ENCODE measurements at places on chromosomes 1 and 21.

- no peak overlapping the region for H3K27ac ChIP-seq
- no peak overlapping the region for H3K4me3 ChIP-seq
- no peaks in the 10 kb centered on the region for H3K27me3 ChIP-seq
- no peaks in the 10 kb centered on the region for H3K36me3 ChIP-seq
These were observed 125.2 kb downstream of the TYW3 start for GRCh38 chr1:74858136-74858535.

DNA sequence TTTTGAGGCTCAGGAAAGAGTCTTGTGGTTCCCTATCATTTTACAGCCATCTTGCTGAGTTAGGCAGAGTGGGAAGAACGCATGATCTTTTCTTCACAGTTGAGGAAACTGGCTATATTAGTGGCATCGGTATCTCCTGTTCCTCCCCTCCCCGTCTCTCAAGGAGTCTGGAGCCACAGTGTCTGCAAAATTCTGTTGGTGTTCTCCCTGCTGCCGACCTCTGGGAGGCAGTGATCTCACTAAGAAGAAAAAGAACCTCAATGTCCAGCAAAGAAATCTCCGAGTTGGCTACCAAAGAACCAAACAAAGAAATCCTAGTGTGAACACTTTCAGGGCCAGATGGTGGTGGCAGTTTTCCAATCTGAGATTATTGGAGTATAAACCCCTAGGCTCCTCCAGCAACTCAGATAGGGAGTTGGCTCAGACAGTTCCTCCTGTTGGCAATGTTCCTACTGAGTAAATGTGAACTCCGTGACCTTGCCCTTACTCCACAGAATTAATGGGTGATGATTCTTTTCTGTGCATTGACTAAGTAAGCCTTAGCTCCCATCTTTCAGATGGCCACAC, 41.2 kb downstream of the PRAMEF20 start:
- no peak for DNase-seq
- no peaks in the 10 kb centered on the region for H3K4me1 ChIP-seq
- no peak overlapping the region for H3K27ac ChIP-seq
- no peak overlapping the region for H3K4me3 ChIP-seq
- no peaks in the 10 kb centered on the region for H3K36me3 ChIP-seq

DNA sequence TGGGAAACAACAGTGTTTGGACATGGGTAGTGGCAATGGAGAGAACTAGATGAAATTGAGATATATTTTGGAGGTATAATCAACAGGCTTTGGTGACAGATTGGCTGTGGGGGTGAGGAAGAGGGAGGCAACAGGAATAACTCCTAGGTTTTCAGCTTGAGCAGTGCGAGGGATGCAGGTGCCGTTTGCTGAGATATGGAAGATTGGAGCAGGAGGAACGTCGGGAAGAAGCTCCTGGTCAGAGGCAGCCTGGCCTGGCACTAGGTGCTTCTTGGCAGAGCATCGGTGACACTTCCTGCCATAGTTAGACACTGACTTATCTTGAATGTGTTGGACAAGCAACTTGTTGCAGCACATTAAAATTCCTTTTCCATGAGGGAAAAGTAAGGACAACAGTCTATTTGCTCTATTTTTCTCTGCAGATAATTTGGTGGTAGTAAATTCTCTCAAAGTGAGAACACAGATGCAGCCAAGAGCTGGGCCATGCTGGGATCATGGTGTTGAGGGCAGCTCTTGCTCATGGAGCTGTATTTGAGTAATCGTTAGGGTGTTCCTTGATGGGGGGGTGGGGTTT, 21.5 kb upstream of the MYSM1 start:
- H3K27me3 ChIP-seq: no peaks in the 10 kb centered on the region
- DNase-seq: no peak
- no peaks in the 10 kb centered on the region for H3K36me3 ChIP-seq
- H3K4me1 ChIP-seq: no peaks in the 10 kb centered on the region
- no peak overlapping the region for H3K4me3 ChIP-seq
- no peak overlapping the region for H3K27ac ChIP-seq

- peaks cover 8% of the 10 kb centered on the region for H3K4me1 ChIP-seq
- no peaks in the 10 kb centered on the region for H3K27me3 ChIP-seq
- no peak overlapping the region for H3K4me3 ChIP-seq
- no peaks in the 10 kb centered on the region for H3K36me3 ChIP-seq
- DNase-seq: no peak
These were observed 11.9 kb downstream of the RAP1A start for GRCh38 chr1:111631502-111631901.

DNA sequence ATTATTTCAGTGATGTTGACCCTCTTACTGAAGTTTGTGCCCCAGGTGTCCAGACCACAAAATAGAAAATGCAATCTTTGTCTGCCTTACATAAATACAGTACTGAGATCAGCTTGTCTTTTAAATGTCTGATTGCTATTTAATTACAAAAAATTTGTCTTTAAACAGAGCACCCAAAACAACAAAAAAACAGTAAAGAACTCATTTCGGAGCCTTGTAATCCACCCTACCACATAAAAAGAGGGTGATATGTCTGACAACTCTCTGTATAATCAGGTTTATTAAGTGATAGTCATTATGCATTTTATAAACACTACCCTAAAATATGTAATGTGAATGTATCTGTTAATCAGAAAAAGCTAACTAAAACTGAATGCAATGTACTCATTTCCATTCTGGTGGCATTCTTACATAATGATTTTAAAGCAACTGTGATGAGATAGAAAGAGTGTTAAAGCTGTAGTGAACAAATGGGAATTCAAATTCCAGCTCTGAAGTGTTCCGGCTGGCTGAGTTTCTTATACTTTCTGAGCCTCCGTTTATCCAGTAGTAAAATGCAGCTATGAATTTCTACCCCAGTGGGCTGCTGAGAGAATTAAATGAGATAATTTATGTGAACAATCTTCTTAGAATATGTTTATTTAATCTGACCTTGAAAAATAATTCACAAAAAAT, 486.6 kb downstream of the USP25 start:
- no peak for DNase-seq
- H3K4me3 ChIP-seq: no peak overlapping the region
- H3K4me1 ChIP-seq: no peaks in the 10 kb centered on the region

DNA sequence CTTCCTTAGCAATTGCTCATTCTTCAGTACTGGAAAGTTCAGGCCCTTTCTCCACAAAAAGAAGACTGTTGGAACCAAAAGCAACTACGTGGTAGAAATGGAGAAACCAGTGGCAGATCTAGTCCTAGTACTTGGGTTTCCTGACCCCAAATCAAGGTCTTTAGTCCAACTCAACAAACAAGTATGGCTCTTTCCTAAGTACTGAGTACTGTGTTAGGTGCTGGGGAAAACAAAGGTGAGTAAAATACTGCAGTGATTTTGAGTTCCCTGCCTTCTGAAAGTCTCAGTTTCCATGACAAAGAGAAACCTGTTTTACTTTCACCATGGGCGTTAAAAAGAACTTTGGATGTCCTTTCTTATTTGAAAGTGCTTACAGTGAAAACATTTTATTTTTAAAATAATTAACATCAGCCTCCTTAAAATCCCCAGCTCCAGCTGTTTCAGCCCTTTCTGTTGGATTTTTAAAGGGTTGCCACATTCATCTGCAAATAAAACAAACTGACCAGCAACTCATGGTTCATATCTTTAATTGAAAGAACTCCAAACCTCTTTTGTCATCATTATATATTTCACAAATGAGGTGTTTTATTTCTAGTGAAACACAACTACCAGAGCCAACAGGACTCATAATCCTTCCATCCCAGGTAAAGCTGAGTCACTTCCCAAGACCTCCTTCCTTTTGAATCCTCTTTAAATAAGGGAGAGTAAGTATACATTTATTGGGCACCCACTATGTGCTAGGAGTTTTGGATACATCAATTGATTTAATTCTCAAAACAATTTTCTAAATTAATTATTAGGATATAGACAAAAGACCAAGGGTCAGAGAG, 35.4 kb downstream of the PLPP3 start:
- H3K4me3 ChIP-seq: no peak overlapping the region
- H3K27me3 ChIP-seq: no peaks in the 10 kb centered on the region
- no peak for DNase-seq
- no peaks in the 10 kb centered on the region for H3K4me1 ChIP-seq
- H3K27ac ChIP-seq: no peak overlapping the region
- H3K36me3 ChIP-seq: no peaks in the 10 kb centered on the region

GRCh38 chr1:162982364-162982763, 86.8 kb upstream of the RGS4 start:
- no peak for DNase-seq
- no peak overlapping the region for H3K4me3 ChIP-seq
- H3K36me3 ChIP-seq: no peaks in the 10 kb centered on the region
- H3K4me1 ChIP-seq: no peaks in the 10 kb centered on the region
- H3K27ac ChIP-seq: no peak overlapping the region

GRCh38 chr1:246280551-246280950, 226.5 kb downstream of the SMYD3 start:
- H3K27me3 ChIP-seq: no peaks in the 10 kb centered on the region
- H3K4me1 ChIP-seq: no peaks in the 10 kb centered on the region
- no peak overlapping the region for H3K4me3 ChIP-seq
- H3K36me3 ChIP-seq: no peaks in the 10 kb centered on the region
- H3K27ac ChIP-seq: no peak overlapping the region

DNA sequence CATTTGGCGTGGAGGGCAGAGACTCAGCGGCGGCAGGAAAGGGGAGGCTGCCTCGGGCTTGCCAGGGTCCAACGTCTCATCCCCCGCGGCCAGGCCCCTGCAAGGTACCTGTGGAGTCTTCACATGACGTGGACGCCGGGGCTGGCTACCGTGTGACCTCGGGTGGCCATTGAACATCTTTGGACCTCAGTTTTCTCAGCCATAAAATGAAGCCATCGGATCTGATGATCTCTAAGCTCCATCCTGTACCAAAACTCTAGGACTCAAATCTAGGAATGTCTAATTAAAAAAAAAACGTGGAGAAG, 141.8 kb upstream of the KCNE2 start:
- H3K27ac ChIP-seq: no peak overlapping the region
- H3K4me3 ChIP-seq: no peak overlapping the region
- H3K4me1 ChIP-seq: peaks cover 1% of the 10 kb centered on the region
- DNase-seq: no peak
- no peaks in the 10 kb centered on the region for H3K36me3 ChIP-seq

DNA sequence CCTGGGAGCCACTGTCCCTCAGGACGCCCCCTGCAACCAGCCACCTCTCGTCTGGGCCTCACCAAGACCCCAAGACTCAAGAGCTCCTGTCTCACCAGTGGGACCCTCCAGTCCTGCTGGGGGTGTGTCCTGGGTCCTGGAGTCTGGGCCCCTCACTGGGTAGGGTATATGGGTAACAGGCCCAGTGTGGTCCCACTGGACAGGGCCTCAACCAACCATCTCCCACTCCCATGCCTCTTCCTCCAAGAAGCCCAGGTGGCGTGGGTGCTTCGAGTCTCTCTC, 725 bp upstream of the VWA1 start:
- no peaks in the 10 kb centered on the region for H3K36me3 ChIP-seq
- no peaks in the 10 kb centered on the region for H3K4me1 ChIP-seq

GRCh38 chr21:43849532-43850299, 15.3 kb upstream of the AGPAT3 start:
- H3K27ac ChIP-seq: no peak overlapping the region
- H3K36me3 ChIP-seq: no peaks in the 10 kb centered on the region
- no peaks in the 10 kb centered on the region for H3K27me3 ChIP-seq
- DNase-seq: no peak
- H3K4me3 ChIP-seq: no peak overlapping the region
- no peaks in the 10 kb centered on the region for H3K4me1 ChIP-seq

GRCh38 chr1:42889264-42889663, 42.9 kb downstream of the ZNF691 start:
- no peaks in the 10 kb centered on the region for H3K27me3 ChIP-seq
- H3K36me3 ChIP-seq: no peaks in the 10 kb centered on the region
- no peak overlapping the region for H3K27ac ChIP-seq

- H3K27me3 ChIP-seq: no peaks in the 10 kb centered on the region
- DNase-seq: no peak
- no peaks in the 10 kb centered on the region for H3K36me3 ChIP-seq
These were observed 51.4 kb upstream of the RGS1 start for GRCh38 chr1:192524223-192524622.

DNA sequence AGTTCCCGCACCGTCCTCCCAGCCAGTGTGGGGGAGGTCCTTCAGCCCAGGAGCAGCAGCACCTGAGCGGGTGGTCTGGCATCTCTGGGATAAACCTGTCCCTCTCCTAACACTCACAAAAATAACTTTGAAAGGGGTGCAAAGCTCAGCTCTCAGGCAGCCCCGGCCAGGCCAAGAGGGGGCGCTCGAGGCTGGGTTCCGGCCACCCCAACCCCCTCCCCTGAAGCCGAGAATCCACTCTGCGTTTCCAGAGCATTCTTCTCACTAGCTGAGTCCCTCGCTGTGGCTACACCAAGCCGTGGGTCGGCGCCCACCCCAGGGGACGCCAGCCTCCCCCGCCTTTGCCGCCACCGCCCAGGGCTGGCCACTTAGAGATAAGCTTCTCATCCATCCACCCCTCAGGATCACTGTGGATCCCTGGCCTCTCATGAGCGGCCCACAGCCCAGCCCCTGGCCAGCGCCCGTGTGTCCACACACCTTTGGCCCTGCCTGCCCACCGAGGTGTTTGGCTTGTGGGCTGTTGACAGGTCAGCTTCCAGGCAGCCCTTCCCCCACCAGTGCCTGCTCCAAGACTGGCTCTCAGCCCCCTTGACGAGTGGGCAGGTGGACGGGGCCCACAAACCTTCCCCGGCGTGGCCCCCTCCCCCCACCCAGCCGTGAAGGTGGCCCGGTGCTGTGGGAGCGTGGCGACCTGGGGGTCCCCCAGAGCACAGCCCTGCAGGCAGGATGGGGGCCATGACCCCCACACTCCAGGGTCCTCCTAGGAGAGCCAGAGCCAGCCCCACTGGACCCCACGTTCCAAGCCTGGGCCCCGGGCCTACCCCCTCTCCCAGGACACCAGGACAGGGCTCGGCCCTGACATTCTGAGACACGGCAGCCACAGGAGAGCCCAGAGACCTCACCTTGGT, 1.9 kb downstream of the FTCD start:
- no peak overlapping the region for H3K4me3 ChIP-seq
- no peak overlapping the region for H3K27ac ChIP-seq
- no peaks in the 10 kb centered on the region for H3K4me1 ChIP-seq
- no peaks in the 10 kb centered on the region for H3K36me3 ChIP-seq
- DNase-seq: peak; percentile 62

DNA sequence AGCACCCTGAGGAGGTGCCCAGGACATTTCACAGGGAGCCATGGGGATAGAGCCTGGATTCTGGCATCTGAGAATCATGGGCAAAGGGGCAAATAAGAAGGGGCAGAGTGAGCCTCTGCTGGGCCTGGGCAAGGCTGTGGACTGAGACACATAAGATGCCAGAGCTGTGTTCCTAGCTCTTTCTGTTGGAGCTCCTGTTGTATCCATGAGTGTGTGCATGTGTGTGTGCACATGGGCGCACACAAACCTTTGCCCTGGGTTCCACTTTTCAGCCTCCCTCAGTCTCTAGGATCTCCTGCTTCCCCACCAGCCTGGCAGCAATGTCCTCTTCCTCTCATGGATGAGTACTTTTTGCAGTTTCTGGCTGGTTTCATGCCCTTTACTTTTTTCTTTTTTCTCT, 44.0 kb downstream of the ATF3 start:
- no peaks in the 10 kb centered on the region for H3K4me1 ChIP-seq
- no peak for DNase-seq
- H3K27ac ChIP-seq: no peak overlapping the region
- no peaks in the 10 kb centered on the region for H3K36me3 ChIP-seq
- H3K27me3 ChIP-seq: no peaks in the 10 kb centered on the region
- no peak overlapping the region for H3K4me3 ChIP-seq

GRCh38 chr1:184027826-184028695, 9.5 kb downstream of the COLGALT2 start:
- no peak overlapping the region for H3K27ac ChIP-seq
- no peaks in the 10 kb centered on the region for H3K27me3 ChIP-seq
